ENCODE measurements at places on chromosomes 16 and 17. TPM values are rescaled to one million over a fixed set of nuclear protein-coding genes. Genes with fewer than 3 reads are reported as not detected.

Gene C16orf86
- total RNA-seq: not detected

Gene TMEM208
- total RNA-seq: 36.6 TPM

Gene LLGL2
- total RNA-seq: 122 TPM

Gene TOB1
- 39.3 TPM for total RNA-seq

Gene THAP11
- total RNA-seq: 39.8 TPM

Gene HBQ1
- total RNA-seq: not detected

Gene NSMCE1
- total RNA-seq: 32.5 TPM

Gene AGRP
- not detected for total RNA-seq

Gene CCDC200
- not detected for total RNA-seq

Gene GLG1
- total RNA-seq: 86.4 TPM

Gene SOX15
- total RNA-seq: 7.0 TPM

Gene FBXW10B
- total RNA-seq: 7.2 TPM

Gene DHRS7C
- total RNA-seq: not detected

Gene KRT13
- total RNA-seq: 1.4 TPM

Gene APOH
- not detected for total RNA-seq

Gene PIMREG
- total RNA-seq: 67.6 TPM

Gene ADAM11
- 2.9 TPM for total RNA-seq

Gene ELAC2
- total RNA-seq: 290 TPM

Gene TEKT5
- not detected for total RNA-seq

Gene CCDC154
- not detected for total RNA-seq

Gene MGRN1
- total RNA-seq: 38.2 TPM

Gene DCTPP1
- 64.1 TPM for total RNA-seq

Gene ADORA2B
- total RNA-seq: 118 TPM

Gene EME1
- 28.0 TPM for total RNA-seq

Gene LCMT1
- total RNA-seq: 31.0 TPM

Gene UBE2Z
- total RNA-seq: 144 TPM

Gene CHST4
- not detected for total RNA-seq

Gene C16orf89
- total RNA-seq: not detected

Gene ZNF785
- 5.0 TPM for total RNA-seq

Gene XYLT1
- not detected for total RNA-seq

Gene CD19
- total RNA-seq: not detected

Gene TEKT3
- total RNA-seq: not detected

Gene MEIOB
- not detected for total RNA-seq

Gene BRIP1
- total RNA-seq: 13.8 TPM

Gene METTL2A
- 38.7 TPM for total RNA-seq

Gene KRTAP3-2
- total RNA-seq: not detected

Gene FBXW10
- 0.15 TPM for total RNA-seq

Gene EVI2B
- total RNA-seq: 0.11 TPM

Gene CTDNEP1
- total RNA-seq: 52.4 TPM

Gene GFAP
- 0.29 TPM for total RNA-seq

Gene KRT23
- not detected for total RNA-seq

Gene RPAIN
- total RNA-seq: 46.1 TPM

Gene CCL13
- total RNA-seq: not detected

Measured in PC-3 (cell line).